DMS153 (cell line): ENCODE measurements at places on chromosomes 6 and 20.

GRCh38 chr20:19695081-19695480 is 63.0 kb upstream of the RIN2 start:
- DNase-seq: no peak

DNA sequence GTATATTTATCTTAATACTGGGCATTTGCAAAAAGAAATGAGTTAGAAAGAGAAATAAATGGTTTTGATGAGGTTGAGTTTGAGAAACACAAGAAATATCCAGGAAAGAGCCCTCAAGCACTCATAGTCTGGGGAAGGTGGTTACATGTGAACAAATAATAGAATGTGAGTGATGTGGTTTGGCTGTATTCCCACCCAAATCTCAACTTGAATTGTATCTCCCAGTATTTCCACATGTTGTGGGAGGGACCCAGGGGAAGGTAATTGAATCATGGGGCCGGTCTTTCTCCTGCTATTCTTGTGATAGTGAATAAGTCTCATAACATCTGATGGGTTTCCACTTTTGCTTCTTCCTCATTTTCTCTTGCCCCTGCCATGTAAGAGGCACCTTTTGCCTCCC is 334.1 kb downstream of the COL12A1 start:
- DNase-seq: no peak

GRCh38 chr6:87154641-87154992 is 748 bp upstream of the ZNF292 start:
- DNase-seq: no peak

- no peak for DNase-seq
Observed at GRCh38 chr6:145600299-145600698, 135.0 kb downstream of the EPM2A start.

- DNase-seq: no peak
Observed at GRCh38 chr6:138063726-138064125, 43.5 kb downstream of the PERP start.

GRCh38 chr20:54723723-54724122 is 248.3 kb downstream of the DOK5 start:
- DNase-seq: no peak

- DNase-seq: no peak
Observed at GRCh38 chr20:19077370-19078220, 134.8 kb upstream of the SLC24A3 start.

DNA sequence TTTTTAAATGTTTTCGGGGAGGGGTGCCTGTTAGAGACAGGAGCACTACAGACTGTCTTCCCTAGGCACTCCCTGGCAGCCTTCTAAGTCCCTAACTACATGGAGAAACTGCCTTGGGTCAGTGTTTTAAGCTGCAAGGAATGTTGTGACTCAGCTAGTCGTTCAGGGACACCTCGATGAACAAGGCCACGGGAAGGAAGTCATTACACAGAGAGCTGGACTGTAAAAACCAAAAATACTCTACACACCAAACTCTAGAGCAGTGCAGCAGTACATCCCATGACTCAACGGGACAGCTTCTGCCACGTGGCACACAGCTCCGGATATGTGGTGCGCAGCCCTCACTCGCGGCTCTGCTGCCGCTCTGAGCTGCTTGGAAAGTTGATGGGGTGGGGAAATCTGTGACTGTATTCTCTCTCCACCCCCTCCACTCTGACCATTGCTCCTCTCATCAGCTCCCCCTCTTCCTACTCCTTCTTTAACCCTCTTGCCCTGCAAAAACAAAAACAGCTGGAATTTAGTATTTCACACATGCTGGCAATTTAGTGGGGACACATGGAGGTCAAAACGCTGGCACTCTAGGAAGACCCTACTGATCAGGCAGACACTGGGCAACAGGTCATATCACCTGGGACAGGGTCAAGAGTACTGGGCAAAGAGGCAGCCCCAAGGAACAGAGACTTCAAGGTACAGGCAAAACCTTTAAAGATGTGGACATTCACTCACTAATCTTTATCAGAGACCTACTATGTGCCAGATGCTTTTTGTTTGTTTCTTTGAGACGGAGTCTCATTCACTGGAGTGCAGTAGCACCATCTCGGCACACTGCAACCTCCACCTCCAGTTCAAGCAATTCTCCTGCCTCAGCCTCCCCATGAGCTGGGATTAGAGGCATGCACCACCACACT is 10.9 kb upstream of the LPIN3 start:
- no peak for DNase-seq

DNA sequence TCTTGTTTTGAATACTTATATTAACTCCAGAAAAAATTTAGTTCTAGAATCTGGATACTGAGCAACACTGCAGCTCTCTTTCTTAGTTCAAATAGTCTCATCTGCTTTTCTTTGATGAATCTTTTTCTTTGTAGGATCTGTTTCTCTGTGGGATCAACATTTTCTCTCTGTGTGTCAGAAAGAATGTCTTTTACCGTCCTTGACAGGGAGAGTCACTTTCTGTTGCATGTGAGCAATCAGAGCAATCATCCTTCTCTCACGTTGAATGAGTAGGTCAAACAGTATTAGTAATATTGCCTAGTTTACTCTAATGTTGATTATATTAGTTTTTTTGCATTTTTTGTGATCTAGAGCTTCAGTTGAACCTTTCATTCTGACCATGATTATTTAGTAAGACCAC is 130.9 kb downstream of the TRMT11 start:
- DNase-seq: no peak

DNA sequence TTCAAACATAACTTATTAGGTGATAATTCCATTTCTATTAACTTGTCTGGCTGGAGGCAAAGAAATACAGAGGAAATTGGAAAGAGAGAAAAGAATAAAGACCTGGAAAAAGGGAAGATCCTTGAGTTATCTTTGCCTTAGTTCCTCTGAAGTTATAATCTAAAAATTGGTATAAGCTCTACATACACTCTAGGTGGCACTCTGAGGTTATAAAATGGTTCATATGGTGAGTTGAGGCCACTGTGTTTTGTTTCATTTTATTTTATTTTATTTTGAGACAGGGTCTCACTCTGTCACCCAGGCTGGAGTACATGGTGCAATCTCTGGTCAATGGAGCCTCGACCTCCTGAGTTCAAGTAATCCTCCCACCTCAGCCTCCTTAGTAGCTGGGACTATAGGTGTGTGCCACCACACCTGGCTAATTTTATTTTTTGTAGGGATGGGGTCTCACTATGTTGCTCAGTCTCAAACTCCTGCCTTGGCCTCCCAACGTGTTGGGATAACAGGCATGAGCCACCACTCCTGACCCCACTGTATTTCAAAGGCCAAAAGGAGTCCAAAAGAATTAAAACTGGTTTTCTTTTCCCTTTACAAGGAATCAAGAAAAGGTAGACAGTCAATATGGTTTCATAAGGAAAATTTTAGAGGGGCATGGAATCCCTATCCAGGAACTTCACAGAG is 19.4 kb downstream of the GPX6 start:
- DNase-seq: no peak
